GM23248 (cell line): ENCODE measurements at places on chromosomes 2 and 18. TPM values are rescaled to one million over a fixed set of nuclear protein-coding genes. Genes with fewer than 3 reads are reported as not detected.

PLCD4 gene
- 1.6 TPM in 2 replicates for polyA plus RNA-seq

SPDYA gene
- polyA plus RNA-seq = 0.56 and 1.2 TPM in 2 replicates

NTSR2 gene
- not detected in 2 replicates for polyA plus RNA-seq

DNA sequence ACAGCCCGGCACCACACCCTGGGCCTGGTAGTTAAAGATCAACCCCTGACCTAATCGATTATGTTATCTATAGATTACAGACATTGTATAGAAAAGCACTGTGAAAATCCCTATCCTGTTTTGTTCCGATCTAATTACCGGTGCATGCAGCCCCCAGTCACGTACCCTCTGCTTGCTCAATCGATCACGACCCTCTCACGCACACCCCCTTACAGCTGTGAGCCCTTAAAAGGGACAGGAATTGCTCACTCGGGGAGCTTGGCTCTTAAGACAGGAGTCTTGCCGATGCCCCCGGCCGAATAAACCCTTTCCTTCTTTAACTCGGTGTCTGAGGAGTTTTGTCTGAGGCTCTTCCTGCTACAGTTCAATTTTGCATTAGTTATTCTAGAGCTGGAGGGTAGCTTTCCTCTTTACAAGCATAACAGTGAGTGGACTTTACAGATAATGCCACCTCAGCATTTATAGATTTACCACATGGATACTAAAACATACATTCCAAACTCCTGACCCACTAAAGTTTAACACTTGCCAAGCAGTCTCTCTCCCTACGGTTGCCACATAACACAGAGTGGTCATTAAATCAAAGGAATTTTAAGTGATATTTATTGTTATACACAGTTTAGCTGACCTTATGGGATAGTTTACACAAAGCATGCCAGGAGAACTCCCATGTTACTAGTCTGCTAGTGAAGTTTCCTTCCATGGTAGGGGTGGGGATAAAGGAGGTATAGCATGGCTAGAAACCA, 101.0 kb downstream of the EVA1A start:
- DNase-seq = peak; percentile 78

DNA sequence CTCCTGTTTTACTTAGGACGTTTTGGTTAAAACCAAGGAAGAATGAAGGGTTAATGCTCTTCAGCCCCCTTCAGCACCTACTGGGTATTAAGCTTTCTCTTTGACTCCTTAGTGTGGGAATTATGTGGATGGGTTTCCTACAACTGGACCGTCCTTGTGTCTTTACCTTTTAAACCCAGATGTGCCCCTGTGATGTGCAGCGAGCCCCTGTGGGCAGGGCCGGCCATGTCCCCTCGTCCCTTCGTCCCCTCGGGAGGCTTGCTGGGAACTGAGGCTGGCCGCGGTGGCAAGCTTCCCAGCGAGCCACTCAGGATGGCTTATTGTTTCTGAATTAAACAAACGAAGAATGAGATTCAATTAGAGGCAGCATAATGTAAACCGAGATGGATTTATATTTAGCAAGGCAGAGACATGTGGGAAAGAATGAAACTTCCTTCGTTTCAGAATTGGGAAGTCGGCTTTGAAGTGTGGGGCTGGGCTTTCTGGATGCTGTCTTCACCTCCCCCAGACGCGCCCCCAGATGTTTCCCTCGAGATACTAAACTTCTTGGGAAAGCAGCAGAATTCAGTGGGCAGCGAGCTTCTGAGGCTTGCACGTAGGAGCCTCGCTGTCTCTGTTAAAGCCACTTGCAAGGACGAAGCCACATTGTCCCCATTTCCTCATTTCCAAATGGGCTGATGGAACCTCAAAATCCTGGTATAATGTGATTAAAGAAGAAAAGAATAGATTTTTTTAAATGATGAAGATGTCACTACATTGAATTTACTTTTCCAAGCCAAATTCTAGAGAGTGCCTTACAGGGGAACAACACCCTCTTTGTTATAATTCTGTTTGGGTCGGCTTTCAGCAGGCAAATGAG, 146.0 kb downstream of the VAPA start:
- no peak for DNase-seq

DNA sequence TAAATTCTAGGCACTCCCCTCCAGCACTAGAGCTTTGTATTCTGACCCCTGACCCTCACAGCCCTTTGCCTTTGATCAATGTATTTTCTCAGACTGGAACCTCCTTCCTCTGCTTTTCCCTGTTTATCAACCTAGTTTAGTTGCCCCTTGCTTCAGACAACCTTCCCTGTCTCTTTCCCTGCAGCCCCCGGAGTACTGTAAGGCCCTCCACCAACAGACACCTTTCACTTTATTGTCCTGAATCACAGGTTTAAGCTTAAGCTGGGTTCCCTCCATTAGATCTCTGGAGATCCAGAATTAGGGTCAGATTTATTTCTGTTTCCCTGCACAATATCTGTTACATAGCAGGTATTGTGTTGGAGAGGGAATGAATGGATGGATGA, 140.2 kb downstream of the DDX1 start:
- no peak for DNase-seq

DNA sequence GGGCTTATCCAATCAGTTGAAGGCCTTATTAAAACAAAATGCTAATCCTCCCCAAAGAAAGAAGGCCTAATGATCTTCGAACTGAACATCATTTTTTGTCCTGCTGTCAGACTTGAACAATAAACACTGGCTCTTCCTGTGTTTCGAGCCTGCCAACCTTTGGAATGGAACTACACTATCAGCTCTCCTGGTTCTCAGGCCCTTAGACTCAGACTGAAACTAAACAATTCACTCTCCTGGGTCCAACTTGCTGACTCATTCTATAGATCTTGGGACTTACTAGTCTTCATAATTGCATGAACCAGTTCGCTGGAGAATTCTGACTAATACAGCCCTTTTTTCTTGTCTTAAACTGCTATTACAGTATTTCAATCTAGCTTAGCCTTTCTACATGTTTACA, 235.2 kb downstream of the LNPK start:
- peak; percentile 46 for DNase-seq

- DNase-seq = peak; percentile 82
These were observed 254.7 kb downstream of the MREG start for GRCh38 chr2:215758691-215759090.
